Stimulated activated CD4-positive, alpha-beta T cell treated with anti-CD3 and anti-CD28 coated beads, Interleukin-1b, Interleukin-23, amount 100 ng/mL, for 24 hours (primary cell): ENCODE measurements at places on chromosomes 16 and 17.

DNA sequence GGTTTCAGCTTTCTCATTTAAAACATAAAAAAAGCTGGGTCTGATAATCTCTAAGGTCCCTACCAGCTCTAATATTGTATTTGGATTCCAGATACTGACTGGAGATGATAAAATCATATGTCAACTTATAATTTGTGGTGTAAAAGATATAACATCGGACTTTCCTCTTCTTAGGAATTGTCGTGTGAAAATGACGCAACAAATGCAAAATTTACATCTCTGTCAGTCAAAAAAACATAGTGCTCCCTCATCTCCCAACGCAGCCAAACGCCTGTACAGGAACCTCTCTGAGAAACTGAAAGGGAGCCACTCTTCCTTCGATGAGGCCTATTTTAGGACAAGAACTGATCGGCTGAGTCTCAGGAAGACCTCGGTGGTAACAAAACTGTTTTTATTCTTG, 197.3 kb downstream of the ANKFN1 start:
- DNase-seq, result no peak

DNA sequence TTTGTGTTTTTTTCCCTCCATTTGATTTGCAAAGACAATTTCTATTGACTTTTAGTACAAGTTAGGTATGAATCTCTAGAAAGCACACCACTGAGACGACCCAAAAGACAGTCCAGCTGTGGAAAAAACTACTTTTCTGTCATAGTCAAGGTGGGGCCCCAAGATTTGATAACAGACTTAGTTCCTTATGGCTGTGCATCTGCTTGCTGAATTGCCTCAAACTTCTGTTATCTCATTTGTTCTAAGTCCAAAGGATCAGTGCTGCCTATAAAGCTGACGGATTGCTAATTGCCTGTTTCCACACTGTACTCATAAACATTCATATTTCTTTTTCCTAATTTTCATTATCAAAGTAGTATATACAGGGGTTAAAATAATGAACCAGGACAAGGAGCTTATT, 180.8 kb downstream of the SPECC1 start:
- no peak for DNase-seq

DNA sequence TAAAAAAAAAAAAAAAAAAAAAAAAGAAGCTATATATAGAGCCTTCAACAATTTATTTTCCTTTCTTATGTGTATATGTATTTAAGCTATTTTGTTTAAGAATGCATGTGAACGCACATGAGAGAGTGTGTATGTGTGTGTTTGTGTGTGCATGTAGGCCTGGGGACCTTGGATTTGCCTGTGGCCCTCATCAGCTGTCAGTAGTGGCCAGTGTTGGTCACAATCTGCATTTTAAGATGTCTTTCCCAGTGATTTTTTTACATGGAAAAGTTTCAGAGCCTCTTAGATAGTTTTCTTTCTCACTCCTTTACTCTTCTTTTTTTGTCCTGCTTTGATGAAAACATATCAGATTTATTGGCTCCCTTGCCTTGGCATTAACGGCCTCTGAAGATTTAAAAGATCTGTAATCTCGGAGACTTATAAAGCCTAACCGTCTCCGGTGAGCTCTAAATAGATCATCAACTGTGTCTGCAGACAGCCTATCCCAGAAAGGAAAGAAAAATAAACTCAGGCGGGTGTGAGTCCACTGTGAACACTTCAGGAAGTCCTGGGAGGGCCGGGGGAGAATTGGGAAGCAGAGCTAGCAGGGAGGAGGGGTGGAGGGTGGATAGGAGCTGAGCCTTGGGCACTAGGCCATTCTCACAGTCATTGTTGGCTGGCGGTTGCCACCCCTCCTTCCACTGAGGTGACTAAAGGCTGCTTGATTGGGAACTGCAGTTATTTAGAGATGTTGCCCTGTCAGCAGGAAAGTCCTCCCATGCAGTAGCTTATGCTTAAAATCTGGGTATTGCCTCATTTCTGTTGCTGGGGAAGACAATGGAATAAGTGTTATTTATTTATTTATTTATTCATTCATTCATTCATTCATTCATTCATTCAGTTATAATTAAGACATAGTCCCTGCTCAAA, 86.8 kb downstream of the WWP2 start:
- no peak for DNase-seq

GRCh38 chr16:3541527-3542155, 35.6 kb downstream of the NLRC3 start:
- no peak for DNase-seq

- DNase-seq, result no peak
These were observed 126.6 kb downstream of the TMEM132E start for GRCh38 chr17:34706029-34706428.

- DNase-seq, result no peak
These were observed 26.8 kb upstream of the FBXO47 start for GRCh38 chr17:38994026-38994425.

- no peak for DNase-seq
These were observed 26.9 kb downstream of the RANBP10 start for GRCh38 chr16:67779256-67780014.

GRCh38 chr17:57294629-57295501, 38.5 kb downstream of the MSI2 start:
- peak; percentile 9 for DNase-seq

DNA sequence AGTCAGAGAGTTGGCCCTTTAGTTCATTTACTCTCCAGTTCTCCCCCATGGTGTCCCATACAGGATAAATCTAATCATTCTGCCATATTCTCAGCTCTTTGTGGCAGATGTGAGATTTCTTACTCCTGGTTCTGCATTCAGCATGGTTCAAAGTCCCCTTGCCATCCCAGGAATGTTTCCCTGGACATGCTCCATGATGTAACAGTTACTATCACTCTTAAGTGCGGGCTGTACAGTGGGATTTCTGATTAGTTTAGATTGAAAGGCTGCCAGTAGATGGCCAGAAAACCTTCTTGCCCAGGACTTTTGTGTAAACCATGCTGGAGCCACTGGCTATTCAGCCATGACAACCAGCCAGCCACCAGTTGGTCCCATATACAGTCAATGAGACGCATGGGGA, 10.4 kb downstream of the KRT37 start:
- DNase-seq, result no peak

DNA sequence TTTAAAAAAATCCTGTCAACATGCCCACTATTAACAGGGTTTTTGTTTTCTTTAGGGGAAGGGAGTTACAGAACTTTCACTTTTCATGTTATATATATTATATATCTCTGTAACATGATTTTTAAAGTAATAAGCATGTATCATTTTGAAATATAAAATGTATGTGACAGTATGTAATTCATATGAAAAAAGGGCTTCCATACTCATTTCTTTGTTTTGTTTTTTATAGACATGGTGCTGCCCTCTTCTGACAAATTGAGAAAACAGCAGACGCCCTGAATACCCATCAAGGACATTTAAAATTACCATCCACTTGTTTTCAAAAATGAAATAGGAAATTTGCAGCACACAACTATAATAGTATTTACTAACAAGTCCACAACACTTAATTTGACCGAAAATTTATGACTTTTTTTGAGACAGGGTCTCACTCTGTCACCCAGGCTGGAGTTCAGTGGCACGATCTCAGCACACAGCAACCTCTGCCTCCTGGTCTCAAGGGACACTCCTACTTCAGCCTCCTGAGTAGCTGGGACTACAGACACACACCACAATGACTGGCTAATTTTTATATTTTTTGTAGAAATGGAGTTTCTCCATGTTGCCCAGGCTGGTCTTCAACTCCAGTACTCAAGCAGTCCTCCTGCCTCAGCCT, 30.4 kb downstream of the CFDP1 start:
- DNase-seq, result no peak

GRCh38 chr17:30251931-30252330, 16.4 kb upstream of the SLC6A4 start:
- DNase-seq, result no peak

GRCh38 chr16:49643429-49644144, 212.3 kb downstream of the ZNF423 start:
- no peak for DNase-seq

DNA sequence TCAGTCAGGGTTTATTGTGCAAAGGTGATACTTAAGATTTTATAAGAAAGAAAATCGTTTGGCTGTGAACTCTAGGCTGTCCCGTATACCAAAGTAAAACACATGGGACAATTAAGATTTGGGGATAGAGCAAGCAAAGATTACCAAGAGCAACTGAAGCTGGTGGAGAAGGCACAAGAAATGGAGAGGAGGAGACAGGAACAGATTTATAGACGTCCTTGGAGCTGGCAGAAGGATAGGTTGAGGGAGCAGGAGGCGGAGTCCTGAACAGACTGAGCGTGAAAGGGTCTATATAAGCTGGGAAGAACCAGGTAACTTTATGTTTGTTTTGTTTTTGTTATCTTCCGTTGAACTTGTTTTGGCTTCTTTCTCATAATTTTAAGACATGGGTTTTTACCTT, 3.8 kb downstream of the TNRC6C start:
- DNase-seq, result no peak

GRCh38 chr16:11524098-11524760, 62.5 kb downstream of the LITAF start:
- DNase-seq, result no peak

DNA sequence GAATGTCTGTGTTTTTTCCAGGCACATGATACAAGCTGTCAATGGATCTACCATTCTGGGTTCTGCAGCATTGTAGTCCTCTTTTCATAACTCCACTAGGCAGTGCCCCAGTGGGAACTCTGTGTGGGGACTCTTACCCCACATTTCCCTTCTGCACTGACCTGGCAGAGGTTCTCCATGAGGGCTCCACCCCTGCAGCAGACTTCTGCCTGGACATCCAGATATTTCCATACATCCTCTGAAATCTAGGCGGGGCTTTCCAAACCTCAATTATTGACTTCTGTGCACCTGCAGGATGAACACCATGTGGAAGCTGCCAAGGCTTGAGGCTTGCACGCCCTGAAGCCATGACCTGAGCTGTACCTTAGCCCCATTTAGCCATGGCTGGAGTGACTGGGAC, 56.0 kb downstream of the ACSM2A start:
- no peak for DNase-seq

GRCh38 chr16:56330476-56330875, 94.9 kb downstream of the AMFR start:
- no peak for DNase-seq

DNA sequence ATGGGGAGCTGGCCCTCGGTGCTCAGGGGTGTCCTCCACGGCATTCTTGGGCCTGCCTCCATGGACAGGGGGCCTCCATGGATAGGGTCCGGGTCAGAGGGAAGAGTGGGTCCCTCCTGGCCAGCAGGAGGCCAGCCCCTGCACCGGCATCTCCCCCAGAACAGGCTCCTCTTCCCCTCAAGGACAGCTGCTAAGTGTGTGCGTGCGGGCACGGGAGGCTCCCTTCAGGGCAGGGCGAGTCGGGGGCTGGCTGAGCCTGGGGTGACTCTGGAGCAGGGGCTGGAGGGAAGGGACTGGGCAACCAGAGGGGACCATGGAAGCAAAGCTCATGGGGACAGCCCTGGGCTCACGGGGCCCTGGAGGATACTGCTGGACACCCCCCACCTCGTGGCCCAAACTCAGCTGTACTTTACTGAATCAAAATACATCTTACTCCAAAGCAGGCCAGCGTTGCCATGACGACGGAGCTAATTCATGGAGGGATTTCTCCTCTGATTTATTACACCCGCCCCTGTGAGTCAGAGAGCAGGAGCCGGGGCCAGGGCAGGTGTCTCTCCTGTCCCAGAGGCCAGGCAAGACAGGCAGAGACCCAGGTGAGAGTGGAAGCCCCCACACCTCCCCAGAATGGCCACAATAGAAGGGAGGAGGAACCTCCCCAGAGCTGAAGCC, 2.1 kb downstream of the CASKIN1 start:
- DNase-seq, result no peak

- no peak for DNase-seq
These were observed 124.1 kb upstream of the TNRC6C start for GRCh38 chr17:77834170-77835115.

- DNase-seq, result no peak
These were observed 42.8 kb downstream of the MRC2 start for GRCh38 chr17:62670202-62670821.

DNA sequence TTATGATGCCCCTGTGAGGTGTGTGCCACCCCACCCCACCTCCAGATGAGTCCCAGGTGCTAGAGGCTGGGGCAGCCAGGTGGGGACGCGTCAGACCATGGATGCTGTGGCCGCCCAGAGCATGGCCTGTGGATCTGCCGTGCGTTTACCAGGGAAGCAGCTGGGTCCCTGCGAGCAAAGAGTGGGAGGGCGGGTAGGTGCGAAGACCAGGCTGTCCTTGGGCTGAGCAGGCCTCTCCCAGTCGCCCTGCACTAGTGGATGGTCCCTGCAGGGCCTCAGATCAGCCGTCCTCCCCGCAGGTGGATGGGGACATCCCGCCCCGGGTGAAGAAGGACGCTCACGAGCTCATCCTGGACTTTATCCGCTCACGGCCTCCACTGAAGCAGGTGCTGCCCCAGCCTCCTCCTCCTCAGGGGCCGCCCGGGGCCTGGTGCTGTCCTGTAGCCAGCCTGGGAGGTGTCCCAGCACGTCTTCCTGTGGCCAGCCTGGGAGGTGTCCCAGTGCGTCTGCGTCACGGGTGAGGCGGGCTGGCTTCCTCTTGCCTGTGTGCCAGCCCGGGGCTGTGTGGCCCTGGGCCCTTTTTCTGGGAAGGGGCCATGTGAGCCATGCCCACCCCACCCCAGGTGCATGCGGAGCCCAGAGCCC, 18.0 kb upstream of the TCF25 start:
- no peak for DNase-seq

GRCh38 chr17:79925242-79925957, 86.2 kb upstream of the CBX4 start:
- no peak for DNase-seq

GRCh38 chr16:7270823-7271222, 61.8 kb upstream of the RBFOX1 start:
- DNase-seq, result no peak

DNA sequence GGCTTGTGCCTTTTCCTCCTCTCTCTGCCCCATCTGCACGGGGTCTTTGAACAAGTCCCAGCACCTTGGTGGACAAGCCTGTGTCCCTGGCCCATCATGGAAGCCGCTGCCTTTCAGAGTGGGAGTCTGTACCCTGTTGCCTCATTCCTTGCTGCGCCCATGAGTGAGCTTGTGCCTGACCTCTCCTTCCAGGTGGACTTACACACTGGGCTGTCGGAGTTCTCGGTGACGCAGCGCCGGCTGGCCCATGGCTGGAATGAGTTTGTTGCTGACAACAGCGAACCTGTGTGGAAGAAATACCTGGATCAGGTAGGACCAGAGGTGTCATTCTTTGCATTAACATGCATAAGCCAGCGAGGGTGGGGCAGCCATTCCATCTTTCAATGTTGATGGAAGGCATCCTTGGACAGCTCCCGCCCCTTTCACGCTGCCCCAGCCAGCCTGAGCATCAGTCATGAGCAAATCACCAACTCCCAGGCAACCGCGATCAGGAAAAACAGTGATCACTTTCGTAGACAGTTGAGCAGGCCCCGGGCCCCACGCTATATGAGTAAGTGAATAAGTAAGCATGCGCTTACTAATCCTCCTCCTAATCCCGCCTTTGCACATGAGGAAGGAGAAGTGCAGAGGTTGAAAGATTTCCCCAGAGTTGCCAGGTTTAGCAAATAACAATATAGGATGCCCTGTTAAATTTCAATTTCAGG, 36.8 kb downstream of the ATP2C2 start:
- DNase-seq, result no peak

- DNase-seq, result no peak
These were observed 25.8 kb upstream of the KLHDC4 start for GRCh38 chr16:87791295-87792204.

- DNase-seq, result no peak
These were observed 106.3 kb upstream of the HSBP1 start for GRCh38 chr16:83701494-83701893.

GRCh38 chr16:2686912-2687507, 4.7 kb downstream of the KCTD5 start:
- no peak for DNase-seq

- DNase-seq, result no peak
These were observed 29.2 kb downstream of the TSC2 start for GRCh38 chr16:2077016-2077415.
